Kidney tubule cell (primary cell): ENCODE measurements at places on chromosomes 16 and 17.

GRCh38 chr17:69067274-69068047 is 6.7 kb upstream of the ABCA9 start:
- no peak for DNase-seq

DNA sequence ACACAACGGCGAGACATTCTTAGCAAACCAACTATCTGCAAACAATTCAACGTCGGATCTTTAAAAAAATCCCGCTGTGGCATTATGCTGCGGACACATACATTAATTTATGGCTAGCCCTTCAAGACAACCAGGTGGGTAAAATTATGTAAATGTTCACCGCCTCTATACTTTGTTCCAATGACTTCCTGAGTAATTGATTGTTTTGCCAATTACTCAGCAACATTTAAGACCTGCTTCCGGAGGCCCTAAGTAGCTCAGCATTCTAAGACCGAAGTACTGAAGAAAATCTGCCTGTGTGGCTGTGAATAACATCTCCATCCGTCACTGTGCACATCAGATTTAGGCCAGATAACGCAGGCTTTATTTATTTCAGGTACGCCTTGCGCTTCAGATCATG is 23.3 kb downstream of the QPRT start:
- no peak for DNase-seq

DNA sequence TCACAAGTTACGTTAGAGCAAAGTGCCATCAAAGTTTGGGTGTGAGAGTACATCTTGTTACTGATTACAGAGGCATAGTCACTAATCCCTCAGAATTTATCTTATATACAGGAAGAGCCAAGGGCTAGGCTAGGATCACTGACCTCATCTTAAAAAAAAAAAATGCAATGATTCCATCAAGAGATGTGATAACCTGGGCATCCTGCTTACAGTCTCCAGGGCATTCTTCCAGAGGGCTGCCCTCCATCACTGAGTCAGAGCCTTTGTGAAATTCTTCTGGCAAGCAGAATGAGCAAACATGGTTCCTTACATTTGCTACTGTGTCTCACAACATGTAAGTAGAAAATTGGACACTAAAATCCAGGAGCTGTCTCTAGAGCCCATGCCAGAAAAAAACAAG is 410.6 kb downstream of the ZFHX3 start:
- peak; percentile 79 for DNase-seq

DNA sequence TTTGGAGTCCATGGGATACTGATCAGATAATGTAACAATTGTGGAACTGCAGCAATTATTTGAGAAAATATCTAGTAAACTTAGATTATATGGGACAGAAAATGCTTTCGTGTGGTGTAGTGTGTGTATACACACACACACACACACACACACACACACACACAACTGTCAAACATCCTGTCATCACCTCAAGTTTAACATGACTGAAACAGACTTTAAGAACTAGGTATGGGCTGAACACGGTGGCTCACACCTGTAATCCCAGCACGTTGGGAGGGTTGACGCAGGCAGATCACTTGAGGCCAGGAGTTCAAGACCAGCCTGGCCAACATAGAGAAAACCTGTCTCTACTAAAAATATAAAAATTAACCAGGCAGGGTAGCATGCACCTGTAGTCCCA is 544 bp upstream of the EVI2A start:
- no peak for DNase-seq

- peak; percentile 62 for DNase-seq
Measured at GRCh38 chr16:9112166-9112843, 20.9 kb downstream of the HAPSTR1 start.

DNA sequence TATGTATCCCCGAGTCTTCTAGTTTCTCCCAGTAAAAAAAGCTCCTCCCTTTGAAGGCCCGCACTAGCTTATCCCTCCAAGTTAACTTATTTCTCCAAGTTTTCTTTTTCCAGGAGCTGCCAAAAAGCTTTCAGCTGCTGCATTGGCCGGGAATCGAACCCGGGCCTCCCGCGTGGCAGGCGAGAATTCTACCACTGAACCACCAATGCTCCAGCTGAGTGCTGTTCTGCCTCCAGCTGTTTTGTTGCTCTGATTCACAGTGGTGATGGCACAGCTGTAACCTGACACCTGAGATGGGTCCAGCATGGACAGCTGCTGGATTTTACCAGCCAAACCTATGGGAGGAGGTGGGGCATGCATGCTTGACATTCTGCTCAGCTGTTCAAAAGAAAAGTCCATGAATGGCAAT is 22.1 kb downstream of the VAC14 start:
- DNase-seq = peak; percentile 80

DNA sequence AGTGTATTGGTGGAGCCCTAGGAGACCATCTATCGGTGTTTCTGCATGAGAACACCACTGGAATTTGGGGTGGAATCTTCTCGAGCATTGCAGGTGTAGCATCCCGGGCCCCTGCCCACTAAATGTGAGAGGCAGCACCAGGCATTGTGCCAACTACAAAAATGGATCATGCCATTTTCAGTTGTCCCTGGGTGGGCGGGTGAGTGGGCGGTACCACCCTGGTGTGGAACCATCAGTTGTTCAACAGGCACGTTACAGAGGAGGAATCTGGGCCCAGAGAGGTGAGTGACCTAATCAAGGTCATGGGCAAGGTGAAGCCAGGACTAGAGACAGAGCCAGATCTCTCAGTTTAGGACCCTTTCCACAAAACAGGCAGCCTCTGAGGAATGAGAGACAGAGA is 8.8 kb downstream of the PIPOX start:
- peak; percentile 22 for DNase-seq

DNA sequence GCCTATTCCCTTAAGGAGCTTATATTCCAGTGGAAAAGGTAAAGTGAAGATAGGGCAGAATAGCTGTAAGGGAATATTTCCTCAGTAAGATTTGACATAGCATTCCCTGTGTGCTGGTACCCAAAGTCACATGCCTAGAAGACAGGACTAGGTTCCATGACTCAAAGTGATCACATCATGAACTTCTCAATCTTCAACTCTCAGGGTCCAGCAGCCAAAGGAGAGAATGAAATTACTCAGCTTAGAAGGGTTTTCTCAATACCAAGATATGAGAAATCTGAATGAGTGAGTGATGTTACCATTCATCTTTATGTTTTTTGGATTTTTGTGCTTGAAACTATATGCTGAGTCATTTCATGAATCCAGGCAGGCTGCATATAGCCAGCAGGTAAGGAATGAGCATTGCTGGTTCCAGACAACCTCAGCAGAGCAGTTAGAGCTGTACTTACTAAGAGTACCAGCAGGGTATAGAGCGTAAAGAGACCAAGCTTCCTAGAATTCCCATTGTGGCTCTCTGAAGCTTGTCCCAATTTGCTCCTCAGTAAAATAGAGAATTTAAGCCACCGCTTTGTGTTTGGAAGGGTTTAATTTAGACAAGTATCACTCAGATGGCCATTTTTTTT is 91.1 kb downstream of the ANKFN1 start:
- no peak for DNase-seq

GRCh38 chr16:13038591-13038990 is 137.2 kb downstream of the SHISA9 start:
- DNase-seq = peak; percentile 67

DNA sequence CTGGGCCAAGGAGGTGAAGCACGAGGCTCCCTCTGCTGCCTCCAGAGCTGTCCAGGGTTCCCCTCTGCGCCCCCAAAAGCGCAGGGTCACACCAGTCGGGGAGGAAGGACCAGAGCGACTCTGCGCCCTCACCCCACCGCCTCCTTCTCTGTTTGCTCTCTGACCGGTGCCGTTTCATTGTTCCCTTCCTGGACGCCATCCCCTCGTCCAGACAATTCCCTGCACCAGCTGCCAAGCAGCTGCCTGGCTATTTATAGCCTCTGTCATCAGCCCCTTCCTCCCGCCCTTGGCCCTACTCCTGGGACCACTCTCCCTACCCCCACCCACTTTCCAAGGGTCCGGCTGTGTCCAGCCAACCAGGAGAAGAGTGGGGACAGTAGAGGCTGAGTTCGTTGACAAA is 68.8 kb upstream of the CREBBP start:
- DNase-seq = no peak

- DNase-seq = no peak
Measured at GRCh38 chr17:76961869-76962268, 93.7 kb downstream of the MGAT5B start.

GRCh38 chr16:1375741-1376410 is 24.1 kb downstream of the GNPTG start:
- no peak for DNase-seq

GRCh38 chr17:11404431-11405276 is 163.6 kb downstream of the SHISA6 start:
- peak; percentile 88 for DNase-seq

- peak; percentile 60 for DNase-seq
Measured at GRCh38 chr17:50102164-50102991, 7.2 kb downstream of the PDK2 start.

GRCh38 chr16:19940195-19940594 is 55.5 kb upstream of the GPRC5B start:
- DNase-seq = no peak

DNA sequence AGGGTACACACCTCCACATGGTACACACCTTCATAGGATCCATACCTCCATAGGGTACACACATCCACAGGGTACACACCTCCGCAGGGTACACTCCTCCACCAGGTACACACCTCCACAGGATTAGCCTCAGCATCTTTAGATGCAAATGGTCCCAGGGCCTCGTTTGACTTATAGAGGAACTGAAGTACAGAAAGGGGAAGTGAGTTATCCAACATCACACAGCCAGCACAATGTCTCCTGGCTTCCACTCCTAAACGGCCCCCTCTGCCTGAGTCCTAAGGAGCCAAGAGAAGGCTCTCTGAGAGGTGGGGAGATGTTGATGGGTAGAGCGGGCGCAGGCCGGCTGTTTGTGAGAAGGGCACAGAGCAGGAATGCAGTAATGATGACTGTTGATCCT is 12.0 kb downstream of the FOXN1 start:
- no peak for DNase-seq

DNA sequence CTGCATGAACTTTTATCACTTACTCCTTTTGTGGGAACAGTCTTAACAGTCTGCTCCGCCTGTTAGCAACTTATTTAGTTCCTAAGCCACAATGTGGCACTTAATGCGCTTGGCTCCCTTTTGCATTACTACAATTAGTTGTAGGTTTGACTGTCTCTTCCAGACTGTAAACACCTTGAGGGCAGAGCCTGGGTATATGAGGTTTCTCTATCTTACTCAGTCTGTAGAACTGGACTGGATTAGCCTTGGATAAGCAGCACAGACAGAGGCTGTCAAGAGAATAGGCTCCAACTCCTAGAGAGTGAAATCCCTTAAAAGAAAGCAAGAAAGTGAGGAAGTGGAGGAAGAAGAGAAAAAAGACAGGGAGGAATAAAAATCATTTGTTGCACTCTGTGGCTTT is 268.3 kb upstream of the MAF start:
- DNase-seq = no peak

GRCh38 chr17:33154869-33155455 is 138.1 kb downstream of the ASIC2 start:
- DNase-seq = no peak

DNA sequence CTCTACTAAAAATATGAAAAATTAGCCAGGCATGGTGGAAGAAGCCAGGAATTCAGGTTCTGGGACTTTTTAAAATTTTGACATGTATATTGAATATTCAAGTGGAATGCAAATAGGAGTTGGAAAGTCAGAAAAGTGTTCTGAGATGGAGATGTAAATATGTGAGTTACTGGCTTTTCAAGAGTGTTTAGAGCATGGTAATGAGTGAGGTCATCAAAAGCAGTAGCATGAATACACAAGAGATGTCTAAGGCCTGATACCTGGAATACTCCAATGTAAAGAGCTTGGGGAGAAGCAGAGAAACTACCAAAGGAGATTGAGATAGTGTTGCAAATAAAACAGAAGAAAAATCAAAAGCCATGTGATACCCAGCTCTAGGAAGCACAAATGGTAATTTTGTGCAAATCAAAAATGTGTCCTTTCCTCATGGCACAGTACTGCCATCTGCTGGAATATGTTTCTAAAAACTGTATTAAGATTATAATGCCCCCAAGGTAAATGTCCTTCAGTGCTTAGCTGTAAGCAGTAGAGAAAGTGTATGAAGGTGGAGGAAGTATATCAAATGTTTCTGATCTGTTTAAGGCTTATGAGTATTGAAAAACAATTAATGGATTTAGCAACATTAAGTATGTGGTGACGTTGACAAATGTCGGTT is 908.4 kb downstream of the KCNJ18 start:
- peak; percentile 32 for DNase-seq

DNA sequence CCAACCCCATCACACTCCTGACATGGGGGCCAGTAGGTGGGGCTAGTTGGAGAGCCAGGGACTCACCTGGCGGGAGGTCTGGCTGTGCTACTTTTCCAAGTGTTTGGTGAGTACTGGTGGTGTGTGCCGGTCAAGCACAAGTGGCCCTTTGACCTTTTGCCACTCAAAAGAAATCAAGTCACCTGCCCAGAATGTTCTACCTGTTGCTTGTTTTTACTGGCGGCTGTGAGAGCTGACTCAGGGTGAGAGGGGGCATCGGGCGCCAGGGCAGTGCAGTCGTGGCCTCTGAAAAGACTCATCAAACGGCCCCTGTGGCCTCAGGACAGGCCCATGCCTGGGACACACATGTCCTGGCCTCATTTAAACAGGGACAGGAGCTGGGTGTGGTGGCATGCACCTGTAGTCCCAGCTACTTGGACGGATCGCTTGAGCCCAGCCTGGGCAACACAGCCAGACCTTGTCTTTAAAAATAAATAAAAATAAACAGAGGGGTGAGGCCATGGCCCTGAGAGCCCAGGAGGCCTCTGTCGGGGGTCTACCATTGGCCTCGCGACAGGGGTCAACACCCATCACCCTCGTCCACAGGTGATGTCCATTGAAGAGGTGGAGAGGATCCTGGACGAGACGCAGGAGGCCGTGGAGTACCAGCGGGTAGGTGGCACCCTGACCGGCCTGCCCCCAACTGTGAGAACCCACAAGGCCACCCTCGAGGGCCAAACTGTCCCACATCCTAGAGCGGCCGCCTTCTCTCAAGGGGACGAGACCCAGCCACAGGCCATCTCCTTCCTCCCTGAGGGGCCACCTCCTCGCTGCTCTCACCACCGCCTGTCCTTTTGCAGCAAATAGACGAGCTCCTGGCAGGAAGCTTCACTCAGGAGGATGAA is 5.0 kb downstream of the CHMP6 start:
- DNase-seq = no peak
